Erythroblast (primary cell): ENCODE measurements at places on chromosomes 11 and 22.

GRCh38 chr11:118892964-118893363, 9.3 kb downstream of the CXCR5 start:
- no peak for DNase-seq

DNA sequence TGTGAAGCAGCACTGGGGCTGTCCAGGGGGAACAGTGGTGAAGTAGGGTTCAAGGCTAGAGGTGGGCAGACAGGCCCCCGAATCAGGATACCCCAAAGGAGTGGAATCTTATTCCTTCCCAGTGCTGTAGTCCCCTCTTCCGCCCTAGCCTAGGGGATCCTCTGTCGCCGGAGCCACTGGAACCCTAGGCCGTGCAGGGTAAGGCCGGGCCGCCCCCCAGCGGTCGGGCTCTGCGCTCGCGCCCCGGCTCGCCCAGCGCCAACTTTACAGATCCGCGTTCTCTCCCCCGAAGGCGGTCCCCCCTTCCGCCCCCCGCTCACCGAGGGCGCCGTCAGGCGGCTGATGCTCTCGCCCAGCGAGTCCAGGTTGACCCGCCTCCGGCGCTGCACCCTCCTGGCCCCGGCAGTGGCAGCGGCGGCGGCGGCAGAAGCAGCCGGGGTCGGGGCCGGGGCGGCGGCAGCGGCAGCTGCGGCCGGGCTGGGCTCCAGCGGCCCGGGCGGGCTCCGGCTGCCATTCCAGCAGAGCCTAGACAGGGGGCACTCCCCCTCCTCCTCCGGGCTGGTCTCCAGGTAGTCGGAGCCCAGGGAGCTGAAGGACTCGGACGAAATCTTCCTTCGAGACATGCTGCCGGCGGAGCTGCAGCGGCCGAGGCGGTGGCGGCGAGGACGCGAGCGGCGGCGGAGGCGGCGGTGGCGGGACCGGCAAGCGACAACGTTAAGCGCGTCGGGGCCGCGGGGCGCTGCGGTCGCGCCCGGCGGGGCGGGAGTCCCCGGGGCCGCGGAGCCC, 650 bp downstream of the GUCY1A2 start:
- DNase-seq: peak; percentile 23

GRCh38 chr11:126140926-126141280, 70.5 kb downstream of the RPUSD4 start:
- DNase-seq: no peak

DNA sequence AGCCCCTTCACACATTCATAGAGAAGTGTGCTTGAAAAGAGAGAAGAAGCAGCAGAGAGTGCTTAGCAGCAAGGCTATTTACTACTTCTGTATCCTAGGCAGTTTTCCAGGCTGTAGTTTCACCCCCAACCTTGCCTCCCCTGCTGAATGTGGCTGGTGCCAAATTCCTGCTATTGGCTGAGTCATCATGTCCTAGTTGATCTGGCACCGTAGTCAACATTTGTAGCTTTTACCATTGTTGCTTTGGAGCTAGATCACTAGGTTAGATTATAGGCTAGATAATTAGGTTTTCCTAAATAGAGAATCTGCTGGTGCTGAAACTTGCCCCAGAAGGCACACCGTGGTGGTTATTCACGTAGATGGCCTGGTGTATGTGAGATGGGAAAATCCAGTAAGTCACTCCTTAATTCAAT, 32.7 kb downstream of the ARHGAP42 start:
- no peak for DNase-seq

GRCh38 chr11:101487775-101488174, 96.0 kb downstream of the TRPC6 start:
- DNase-seq: no peak

DNA sequence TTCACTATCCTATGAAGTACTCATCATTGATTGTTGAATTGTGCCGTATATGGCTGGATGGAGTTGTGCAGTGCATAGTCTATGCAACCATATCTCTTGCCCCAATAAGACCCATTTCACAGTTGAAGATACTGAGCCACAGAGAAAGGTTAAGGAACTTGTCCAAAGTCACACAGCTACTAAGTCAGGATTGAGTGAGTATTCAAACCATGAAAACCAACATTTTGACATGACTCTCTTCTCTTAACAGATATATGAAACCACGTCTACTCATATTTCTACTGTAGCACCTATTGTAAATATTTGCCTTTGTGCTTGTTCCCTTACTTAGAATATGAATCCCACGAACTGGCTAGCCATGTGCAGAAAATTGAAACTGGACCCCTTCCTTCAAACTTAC, 58.1 kb downstream of the MAML2 start:
- DNase-seq: no peak

GRCh38 chr11:96062134-96062533, 138.2 kb upstream of the MTMR2 start:
- no peak for DNase-seq

- no peak for DNase-seq
These were observed 76.6 kb downstream of the ABTB2 start for GRCh38 chr11:34280945-34281872.

DNA sequence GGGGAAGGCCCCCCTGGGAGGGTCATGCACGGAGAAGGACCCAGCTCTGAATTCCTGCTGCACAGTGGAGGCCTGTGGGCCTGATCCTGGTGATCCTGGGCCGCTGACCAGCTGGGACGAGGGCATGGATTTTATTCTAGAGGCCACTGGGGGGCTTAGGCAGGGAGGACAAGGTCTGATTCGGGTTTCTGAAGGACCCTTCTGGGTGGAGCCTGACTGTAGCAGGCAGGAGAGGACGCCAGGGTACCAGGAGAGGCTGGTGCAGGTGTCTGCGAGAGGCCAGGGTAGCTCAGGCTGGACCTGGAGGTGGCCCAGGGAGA, 31.3 kb downstream of the MPPED1 start:
- no peak for DNase-seq

DNA sequence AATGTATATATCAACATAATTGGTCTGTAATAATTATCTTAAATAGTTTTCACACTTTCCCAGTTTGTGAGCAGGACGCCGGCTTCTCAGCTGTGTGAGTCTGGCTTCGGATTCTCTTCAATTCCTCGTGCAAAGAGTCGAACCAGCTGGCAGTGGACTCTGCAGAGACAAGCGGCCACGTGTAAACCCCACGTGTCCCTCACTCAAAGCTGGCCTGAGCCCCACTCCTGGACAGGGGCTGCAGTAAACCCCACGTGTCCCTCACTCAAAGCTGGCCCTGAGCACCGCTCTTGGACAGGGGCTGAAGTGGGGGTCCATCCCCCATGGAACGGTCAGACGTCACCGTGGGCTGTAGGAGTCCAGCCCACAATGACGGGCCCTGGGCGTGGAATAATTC, 51.0 kb downstream of the CERK start:
- no peak for DNase-seq

- no peak for DNase-seq
These were observed 4.3 kb downstream of the CLTCL1 start for GRCh38 chr22:19287076-19287707.

DNA sequence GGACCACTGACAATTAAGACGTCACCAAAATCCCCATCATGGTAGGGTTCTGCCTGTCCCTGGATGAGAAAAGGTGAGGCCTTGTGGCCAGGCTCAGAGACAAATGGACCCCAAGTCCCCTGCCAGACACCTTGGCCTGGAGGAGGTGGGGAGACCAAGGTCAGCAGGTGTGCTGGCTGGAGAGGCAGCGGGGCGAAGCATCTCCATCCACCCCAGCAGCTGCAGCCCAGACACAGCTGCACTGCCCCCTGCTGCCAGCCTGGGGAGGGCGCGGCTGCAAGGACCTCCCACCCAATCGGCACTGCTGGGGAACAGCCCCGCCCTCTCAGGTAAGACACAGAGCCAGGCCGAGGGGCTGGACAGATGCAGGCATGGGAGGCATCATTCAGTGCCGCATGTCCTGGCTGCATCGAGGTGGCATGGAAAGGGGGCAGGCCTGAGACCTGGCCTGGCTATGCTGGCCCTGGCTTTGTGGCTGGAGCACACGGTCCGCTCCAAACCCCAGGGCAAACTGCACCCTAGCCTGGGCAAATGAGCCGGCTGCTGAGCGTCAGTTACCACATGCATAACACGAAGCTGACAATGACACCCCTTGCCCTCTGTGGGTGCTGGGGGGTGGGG, 12.2 kb upstream of the MFNG start:
- DNase-seq: peak; percentile 42

DNA sequence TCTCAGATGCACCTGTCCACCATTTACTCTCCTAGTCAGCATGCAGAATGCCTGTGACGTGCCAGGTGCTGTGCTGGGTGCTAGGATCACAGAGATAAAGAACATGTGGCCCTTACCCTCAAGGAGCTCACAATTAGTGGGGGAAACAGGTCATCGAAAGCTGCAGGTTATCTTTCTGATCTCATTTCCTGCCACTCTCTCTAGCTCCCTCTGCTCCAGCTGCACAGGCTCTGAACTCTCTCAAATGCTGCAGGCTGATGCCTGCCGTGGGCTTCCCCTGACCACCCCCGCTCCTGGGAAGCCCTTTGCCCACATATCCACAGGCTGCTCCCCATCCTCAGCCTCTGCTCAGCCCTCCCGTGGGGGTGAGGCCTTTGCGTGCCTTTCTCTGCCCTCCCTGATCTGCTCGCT, 29.6 kb downstream of the SHANK3 start:
- DNase-seq: no peak

- no peak for DNase-seq
These were observed 945.0 kb downstream of the BRD1 start for GRCh38 chr22:48882636-48883200.

DNA sequence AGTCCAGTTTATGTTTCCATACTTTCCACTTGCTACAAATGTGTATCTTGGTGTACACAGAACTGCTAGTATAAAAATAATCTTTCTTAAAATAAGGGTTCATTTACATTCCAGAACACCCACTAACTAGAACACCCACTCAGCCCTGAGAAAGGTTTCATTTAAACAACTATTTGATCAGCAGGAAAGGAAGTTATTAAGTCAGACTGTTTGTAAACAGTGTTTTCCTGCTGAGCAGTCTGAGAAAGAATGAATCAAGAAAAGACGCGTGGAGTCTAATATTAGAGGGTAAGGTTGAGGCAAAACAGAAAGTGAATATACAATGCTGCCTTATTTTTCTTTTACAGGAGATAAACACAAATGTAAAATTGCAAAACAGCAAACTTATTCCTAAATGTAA, 32.7 kb downstream of the NARS2 start:
- no peak for DNase-seq

DNA sequence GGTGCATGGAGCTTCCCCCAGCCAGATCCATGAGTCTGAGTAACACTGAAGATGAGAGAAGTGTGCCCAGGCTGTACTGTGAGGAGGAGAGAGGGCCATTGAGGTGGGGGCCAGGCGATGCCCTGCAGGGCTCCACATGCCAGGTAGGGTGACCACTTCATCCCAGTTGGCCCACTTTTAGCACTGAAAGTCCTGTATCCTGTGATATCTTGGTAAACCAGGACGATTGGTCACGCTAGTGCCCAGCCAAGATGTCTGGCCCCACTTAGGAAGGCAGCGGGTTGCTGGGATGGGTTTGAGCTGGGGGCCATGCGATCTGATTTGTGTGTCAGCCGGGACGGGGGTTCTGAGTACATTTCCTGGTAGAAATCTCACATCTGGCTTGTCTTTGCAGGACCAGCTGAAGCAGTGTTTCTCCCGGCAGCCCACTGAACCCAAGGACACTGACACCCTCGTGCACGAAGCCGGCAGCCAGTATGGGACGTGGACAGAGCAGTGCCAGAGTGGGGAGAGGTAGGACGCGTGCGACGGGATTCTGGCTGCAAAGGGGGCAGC, 29.2 kb upstream of the CRYBB3 start:
- no peak for DNase-seq

DNA sequence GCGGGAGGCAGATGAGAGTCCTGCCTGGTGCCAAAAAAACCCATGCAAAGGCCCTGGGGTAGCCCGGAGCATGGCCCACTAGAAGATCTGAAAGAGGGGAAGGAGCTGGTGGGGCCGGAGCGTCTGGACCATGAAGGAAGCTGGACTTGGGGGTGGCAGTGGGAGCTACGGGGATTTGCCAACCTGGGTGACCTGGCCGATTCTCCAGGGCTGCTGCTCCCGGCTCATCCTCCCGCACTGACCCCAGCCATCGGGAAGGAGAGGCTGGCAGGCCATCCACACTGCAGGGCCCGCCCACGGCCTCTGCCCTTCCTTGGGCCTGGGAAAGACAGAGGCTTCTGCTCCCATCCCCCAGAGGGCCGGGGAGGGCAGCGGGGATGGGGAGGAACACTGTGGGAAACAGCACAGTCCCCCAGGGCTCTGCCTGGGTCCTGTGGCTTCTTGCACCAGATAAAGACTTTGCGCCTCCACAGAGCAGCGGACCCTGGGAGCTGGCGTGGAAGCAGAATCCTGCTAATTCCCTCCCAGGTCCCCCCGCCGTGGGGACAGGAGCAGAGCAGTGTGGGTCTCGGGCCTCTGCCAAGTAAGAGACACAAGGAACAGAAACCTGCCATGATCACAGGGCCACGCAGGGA, 87.1 kb upstream of the LINC01488 start:
- DNase-seq: no peak

- DNase-seq: peak; percentile 2
These were observed 2.7 kb downstream of the ZBTB44 start for GRCh38 chr11:130312046-130312445.

DNA sequence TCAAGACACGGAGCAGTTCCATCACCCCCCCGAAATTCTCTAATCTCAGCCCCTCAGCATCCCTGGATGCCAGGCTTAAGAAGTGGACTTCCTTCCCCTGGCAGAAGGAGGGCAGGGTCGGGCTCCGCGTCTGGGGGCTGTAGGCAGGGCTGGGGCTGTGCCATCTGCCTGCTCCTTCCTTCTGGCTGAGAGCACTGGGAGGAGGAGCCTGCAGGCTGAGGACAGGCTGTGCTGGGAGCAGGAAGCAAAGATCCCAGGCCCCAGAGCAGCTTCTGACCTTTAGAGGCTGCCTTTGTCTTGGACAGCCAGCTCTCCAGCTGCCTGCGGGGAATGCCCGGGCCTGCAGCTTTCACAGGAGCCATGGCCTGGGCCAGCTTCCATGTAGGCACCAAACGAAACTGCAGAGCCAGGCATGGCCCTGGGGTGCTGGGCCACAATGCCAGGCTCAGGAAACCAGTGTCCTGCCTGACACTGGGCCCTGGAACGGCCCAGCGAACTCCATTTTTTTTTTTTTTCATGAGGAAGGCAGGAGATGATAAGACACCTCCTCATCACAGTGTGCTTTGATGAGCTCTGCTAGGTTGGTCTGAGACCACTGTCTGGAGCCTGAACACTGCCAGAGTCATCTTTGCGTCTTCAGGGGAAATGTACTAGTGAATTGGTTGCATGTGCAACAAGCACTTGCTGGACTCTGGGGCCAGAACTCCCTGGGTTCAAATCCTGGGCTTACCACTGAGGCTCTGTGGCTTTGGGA, 67.9 kb downstream of the MCM5 start:
- no peak for DNase-seq

- no peak for DNase-seq
These were observed 16.1 kb upstream of the NTM start for GRCh38 chr11:131354251-131354701.
